ENCODE measurements at places on chromosomes 6 and 20. TPM values are rescaled to one million over a fixed set of nuclear protein-coding genes. Genes with fewer than 3 reads are reported as not detected.

DNA sequence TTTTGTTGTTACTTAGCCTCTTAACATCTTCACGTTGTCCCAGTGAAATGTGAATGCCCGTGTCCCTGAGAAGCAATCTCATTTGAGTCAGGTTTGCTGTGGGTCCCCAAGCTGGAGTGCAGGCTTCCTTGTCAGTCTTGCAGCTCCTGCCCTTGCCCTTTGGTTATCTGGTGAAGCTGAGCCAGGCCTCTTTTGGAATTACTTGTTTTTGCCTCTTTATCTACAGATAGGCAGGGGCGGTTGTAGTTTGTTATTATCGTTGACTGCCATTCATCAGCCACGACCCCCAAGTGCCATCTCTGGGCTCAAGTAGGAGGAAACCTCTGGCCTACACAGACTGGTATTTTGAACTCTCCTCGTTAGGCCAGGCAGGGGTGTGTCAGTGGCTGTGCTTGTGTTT lies 2.2 kb downstream of the TMEM14C start:
- DNase-seq, result no peak

DNA sequence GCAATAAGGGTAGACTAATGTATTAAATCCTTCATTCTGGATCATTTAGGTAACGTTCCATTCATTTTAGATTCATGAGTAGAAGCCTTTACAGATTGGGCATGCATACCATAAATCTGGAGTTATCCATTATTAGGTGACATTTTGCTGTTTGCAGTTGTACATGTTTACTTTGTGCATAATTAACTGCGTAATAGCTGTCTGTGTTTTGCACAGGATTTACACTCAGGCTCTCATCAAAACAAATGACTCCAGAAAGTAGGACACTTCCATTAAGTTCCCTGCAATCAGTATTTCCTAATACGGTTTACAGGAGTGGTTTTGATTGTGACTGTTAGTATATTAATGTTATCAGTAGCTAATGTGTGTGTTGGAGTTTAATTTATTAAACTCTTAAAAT lies 997.4 kb downstream of the HACE1 start:
- DNase-seq, result no peak

- no peak for DNase-seq
Measured at GRCh38 chr6:137121401-137121997, 51.9 kb downstream of the IL22RA2 start.

DNA sequence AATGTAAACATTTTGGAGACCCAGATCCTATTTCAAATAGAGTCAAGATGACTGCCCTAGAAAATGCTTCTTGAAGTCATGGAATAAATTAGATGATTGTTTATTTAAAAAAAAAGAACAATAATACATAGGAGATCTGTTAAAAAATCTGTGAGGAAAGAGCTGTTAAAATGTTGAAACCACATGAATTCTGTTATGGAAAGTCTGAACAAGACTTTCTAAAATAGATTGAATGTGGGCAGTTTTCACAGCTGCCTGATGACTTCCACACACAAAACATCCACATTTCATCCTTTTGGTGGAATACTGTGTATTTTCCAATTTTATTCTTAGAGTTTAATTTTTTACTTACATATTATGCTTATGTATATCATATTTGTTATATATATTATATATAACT lies 186.1 kb downstream of the LAMA2 start:
- DNase-seq, result no peak

The FLRT3 gene
- polyA plus RNA-seq, result not detected

Data from naive B cell (primary cell).